B cell (primary cell): ENCODE measurements at places on chromosomes 3 and 15. TPM values are rescaled to one million over a fixed set of nuclear protein-coding genes. Genes with fewer than 3 reads are reported as not detected.
A peak's percentile ranks its signal among the peaks of the same experiment; 100 is the strongest.

Gene FRMD5
- not detected in 2 replicates for total RNA-seq

Gene OR5K1
- not detected in 2 replicates for total RNA-seq

Gene CADPS
- 0.22 and 0.36 TPM in 2 replicates for total RNA-seq

Gene AADACL2
- not detected in 2 replicates for total RNA-seq

Gene COL8A1
- 0.12 and 0.32 TPM in 2 replicates for total RNA-seq

Gene HYAL1
- 0.19 and 0.30 TPM in 2 replicates for total RNA-seq

Gene WNT5A
- not detected in 2 replicates for total RNA-seq

Gene GASK1A
- total RNA-seq = 0.15 TPM in 1 of 2 replicates, not detected in the other

Gene MAP1A
- total RNA-seq = 0.07 and 0.17 TPM in 2 replicates

Gene CCDC13
- 1.9 and 2.5 TPM in 2 replicates for total RNA-seq

Gene COPB2
- 75.4 and 81.7 TPM in 2 replicates for total RNA-seq

Gene TRIM69
- 28.6 and 30.8 TPM in 2 replicates for total RNA-seq

Gene MUSTN1
- 0.79 and 5.1 TPM in 2 replicates for total RNA-seq

DNA sequence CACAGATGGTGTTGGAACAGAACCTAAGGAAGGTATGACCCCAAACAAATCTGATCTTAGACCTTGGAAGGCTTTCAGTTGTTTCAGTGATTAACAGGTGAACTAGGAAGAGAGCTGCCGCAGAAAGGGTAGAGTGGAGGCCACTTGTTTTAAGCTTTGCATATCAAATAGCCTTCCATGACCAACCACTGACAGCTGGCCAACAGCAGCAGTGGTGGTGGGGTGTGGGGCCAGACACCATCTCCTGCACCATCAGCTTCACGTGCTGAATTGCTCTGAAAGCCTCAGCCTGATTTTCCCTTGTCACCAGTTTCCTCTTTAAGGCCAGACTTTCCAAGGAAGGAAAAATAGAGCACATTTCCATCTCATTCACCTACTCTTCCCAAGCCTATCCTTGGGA is 16.6 kb upstream of the OSBPL11 start:
- no peaks in the 10 kb centered on the region for H3K36me3 ChIP-seq
- H3K4me1 ChIP-seq = no peaks in the 10 kb centered on the region
- DNase-seq = no peak
- no peak overlapping the region for H3K27ac ChIP-seq

DNA sequence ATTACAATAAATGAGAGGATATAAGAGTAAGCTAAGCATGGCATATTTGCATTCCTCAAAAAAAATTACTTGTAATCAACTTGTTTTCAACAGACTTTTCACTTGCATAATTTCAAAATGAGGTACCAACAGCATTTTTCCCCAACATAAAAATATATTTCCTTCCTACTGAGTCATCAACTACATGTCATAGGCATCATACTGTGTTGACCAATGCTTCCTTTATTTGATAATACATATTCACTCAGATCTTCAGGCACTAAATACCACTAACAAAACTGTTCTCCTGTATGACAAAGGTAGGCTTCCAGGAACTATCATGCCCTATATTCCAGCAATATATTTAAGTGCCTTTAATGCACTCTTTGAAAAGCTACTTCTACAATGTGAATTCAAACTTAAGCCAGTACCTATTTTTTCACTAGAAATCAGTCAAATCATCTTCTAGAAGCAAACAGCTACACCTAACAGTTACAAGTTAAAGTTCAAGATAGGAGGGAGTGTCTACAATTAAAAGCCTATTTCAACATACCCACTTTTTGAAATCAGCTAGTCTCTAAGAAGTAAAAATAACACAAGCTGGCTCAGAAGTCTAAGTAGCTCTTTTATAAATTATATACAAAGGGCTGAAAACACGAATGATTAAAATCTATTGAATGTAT is 11.3 kb downstream of the ADAM10 start:
- H3K27ac ChIP-seq = no peak overlapping the region
- H3K4me3 ChIP-seq = no peak overlapping the region
- no peak for DNase-seq
- no peaks in the 10 kb centered on the region for H3K27me3 ChIP-seq

DNA sequence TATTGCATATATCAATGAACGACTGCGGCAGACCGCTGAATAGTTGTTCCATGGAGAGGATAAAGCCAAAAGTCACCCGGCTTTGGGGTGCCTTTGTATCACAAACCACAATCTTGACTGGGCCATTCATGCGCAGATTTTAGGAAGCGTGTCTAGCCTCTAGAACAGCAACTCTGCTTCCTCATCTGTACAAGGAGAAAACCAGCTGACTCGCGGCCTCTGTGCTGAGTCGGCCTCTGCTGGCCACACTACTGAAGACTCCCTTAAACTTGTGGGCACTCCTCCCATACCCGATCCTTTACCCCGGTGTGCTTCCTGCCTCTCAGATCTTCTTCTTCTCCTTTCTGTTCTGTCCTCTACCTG is 872 bp downstream of the DLEC1 start:
- H3K27ac ChIP-seq = peak overlapping the region; percentile 18
- peak overlapping the region; percentile 71 for H3K4me3 ChIP-seq
- peaks cover 12% of the 10 kb centered on the region for H3K4me1 ChIP-seq
- H3K27me3 ChIP-seq = peaks cover 3% of the 10 kb centered on the region

- H3K27ac ChIP-seq = no peak overlapping the region
- no peak for DNase-seq
- no peak overlapping the region for H3K4me3 ChIP-seq
- H3K27me3 ChIP-seq = no peaks in the 10 kb centered on the region
Observed at GRCh38 chr3:21734746-21735145, 16.3 kb downstream of the ZNF385D start.

- no peak overlapping the region for H3K27ac ChIP-seq
- H3K4me1 ChIP-seq = no peaks in the 10 kb centered on the region
- H3K36me3 ChIP-seq = no peaks in the 10 kb centered on the region
Observed at GRCh38 chr15:69532066-69532465, 79.4 kb downstream of the RPLP1 start.

DNA sequence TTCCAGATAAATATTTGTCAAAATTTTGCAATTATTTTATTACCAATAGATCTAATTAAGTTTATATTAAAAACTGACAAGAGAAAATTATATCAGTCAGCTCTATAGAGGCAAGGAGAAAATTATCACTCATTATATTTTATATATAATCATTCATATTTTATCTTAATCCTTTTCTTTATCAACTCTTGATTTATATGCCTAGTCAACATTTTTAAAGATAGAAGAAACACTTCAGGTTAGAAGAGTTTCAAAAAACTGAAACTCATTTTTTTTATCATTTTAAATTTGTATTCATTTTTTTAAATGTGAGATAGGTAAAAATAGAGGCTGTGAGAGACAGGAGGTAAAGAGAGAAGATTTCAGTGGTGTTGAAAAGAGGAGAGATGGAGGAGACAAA is 217.3 kb upstream of the P2RY1 start:
- H3K4me3 ChIP-seq = no peak overlapping the region
- H3K27ac ChIP-seq = no peak overlapping the region
- no peak for DNase-seq

GRCh38 chr15:78061963-78062427 is 15.5 kb downstream of the TBC1D2B start:
- no peaks in the 10 kb centered on the region for H3K36me3 ChIP-seq
- no peak overlapping the region for H3K4me3 ChIP-seq
- no peaks in the 10 kb centered on the region for H3K27me3 ChIP-seq
- no peak overlapping the region for H3K27ac ChIP-seq
- peaks cover 58% of the 10 kb centered on the region for H3K4me1 ChIP-seq

- DNase-seq = no peak
- no peaks in the 10 kb centered on the region for H3K36me3 ChIP-seq
- H3K4me3 ChIP-seq = no peak overlapping the region
Observed at GRCh38 chr3:168001244-168001643, 94.5 kb downstream of the GOLIM4 start.

DNA sequence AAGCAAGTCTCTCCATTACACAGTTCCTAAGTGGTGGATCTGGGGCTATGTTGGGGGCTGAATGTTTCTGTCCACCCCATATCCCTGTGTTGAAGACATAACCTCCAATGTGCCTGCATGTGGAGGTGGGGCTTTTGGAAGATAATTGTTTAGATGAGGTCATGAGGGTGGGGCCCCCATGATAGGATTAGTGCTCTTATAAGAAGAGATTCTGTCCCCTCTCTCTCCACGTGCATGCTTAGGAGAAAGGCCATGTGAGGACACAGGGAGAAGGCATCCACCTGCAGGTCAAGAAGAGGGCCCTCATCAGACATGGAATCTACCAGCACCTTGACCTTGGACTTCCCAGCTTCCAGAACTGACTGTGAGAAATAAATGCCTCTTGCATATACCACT is 231.0 kb upstream of the CHRNA7 start:
- no peaks in the 10 kb centered on the region for H3K36me3 ChIP-seq
- H3K4me1 ChIP-seq = no peaks in the 10 kb centered on the region
- peaks cover 4% of the 10 kb centered on the region for H3K27me3 ChIP-seq
- H3K4me3 ChIP-seq = no peak overlapping the region

DNA sequence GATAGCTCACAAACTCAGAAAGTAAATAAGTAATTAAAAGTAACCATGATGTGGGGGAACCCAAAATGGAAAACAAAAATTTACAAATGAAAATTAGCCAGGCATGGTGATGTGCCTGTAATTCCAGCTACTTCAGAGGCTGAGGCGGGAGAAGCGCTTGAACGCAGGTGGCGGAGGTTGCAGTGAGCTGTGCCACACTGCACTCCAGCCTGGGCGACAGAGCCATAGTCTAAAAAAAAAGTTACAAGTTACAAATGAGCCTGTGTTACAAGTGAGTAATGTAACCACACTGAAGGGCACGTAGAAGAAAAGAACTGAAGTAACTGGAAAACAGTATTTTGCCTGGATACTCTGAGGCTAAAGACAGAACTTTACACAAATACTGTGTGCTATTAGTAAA is 11.3 kb downstream of the EXOSC7 start:
- no peak overlapping the region for H3K27ac ChIP-seq
- no peak for DNase-seq
- H3K36me3 ChIP-seq = peaks cover 28% of the 10 kb centered on the region
- H3K4me3 ChIP-seq = no peak overlapping the region
- no peaks in the 10 kb centered on the region for H3K27me3 ChIP-seq
- peaks cover 22% of the 10 kb centered on the region for H3K4me1 ChIP-seq

GRCh38 chr15:98562331-98562937 is 85.9 kb upstream of the IGF1R start:
- no peak overlapping the region for H3K4me3 ChIP-seq
- no peaks in the 10 kb centered on the region for H3K27me3 ChIP-seq
- H3K36me3 ChIP-seq = no peaks in the 10 kb centered on the region
- no peaks in the 10 kb centered on the region for H3K4me1 ChIP-seq
- H3K27ac ChIP-seq = no peak overlapping the region

- DNase-seq = no peak
- no peaks in the 10 kb centered on the region for H3K36me3 ChIP-seq
- no peaks in the 10 kb centered on the region for H3K27me3 ChIP-seq
Observed at GRCh38 chr3:187998611-187999010, 155.3 kb upstream of the LPP start.

DNA sequence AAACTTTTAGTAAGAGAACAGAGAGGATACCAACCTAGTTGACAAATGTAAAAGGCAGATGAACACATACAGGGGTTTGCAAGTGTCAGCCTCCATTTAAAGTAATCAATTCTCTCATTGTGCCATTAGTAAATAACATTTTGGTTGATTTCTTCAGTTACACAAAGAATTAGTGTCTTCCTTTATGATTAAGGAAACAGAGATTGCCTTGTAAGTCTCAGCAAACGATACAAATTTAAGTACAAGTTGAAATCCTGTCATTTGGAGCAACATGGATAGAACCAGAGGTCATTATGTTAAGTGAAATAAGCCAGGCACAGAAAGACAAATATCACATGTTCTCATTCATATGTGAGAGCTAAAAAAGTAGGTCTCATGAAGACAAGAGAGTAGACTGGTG is 26.1 kb downstream of the MYO5A start:
- H3K4me3 ChIP-seq = no peak overlapping the region
- no peak for DNase-seq
- H3K36me3 ChIP-seq = no peaks in the 10 kb centered on the region
- peaks cover 20% of the 10 kb centered on the region for H3K4me1 ChIP-seq
- H3K27me3 ChIP-seq = no peaks in the 10 kb centered on the region

DNA sequence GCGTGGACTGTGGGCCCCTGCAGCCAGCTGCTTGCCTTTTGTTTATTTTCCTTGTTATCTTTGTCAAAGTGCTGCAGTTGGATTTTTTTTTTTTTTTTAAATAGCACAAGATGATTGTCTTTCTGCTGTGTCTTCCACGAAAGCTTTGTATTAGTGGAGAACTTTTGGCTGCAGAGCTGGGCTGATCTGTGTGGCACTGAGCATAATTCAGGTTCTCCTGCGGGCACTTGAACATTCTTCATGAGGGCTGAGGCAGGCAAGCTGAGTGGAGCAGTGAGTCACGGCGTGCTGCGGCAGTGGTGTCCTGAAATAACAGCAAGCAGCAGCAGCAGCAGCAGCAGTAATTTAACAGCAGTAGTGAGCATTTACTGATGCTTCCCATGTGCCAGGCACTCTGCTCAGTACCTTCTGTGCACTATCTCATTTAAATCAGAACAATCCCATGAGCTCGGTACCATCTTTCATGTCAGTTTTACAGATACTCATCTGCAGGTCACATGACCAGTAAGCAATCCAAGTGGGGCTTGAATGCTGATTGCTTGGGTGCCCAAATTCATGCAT is 45.8 kb downstream of the MITF start:
- H3K27me3 ChIP-seq = no peaks in the 10 kb centered on the region
- DNase-seq = no peak
- H3K4me1 ChIP-seq = no peaks in the 10 kb centered on the region

- H3K27ac ChIP-seq = peak overlapping the region; percentile 80
- H3K27me3 ChIP-seq = no peaks in the 10 kb centered on the region
- H3K4me3 ChIP-seq = no peak overlapping the region
Observed at GRCh38 chr3:58117561-58118181, 93.1 kb downstream of the DNASE1L3 start.

- no peaks in the 10 kb centered on the region for H3K4me1 ChIP-seq
- no peaks in the 10 kb centered on the region for H3K27me3 ChIP-seq
- no peaks in the 10 kb centered on the region for H3K36me3 ChIP-seq
Observed at GRCh38 chr15:53962646-53963561, 15.3 kb upstream of the UNC13C start.

DNA sequence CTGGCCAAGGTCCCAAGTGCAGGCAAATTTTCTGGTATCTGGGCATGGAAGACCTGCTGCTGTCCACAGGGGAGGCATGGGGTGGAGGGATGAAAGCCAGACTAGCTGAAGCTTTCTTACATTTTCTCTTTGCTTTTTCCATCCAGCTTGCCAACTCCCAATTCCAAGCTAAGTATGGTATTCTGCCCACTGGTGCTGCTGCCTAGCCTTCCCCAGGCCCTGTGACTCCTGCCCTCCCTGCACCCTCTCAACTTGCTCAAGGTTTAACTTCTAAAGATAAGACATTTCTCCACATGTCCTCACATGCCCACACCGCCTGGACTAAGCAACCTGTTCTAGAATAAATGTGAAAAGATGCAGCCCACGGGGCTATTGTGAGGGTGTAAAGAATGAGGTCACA is 59.5 kb upstream of the HACD2 start:
- no peak for DNase-seq
- no peaks in the 10 kb centered on the region for H3K27me3 ChIP-seq
- H3K36me3 ChIP-seq = no peaks in the 10 kb centered on the region
- no peak overlapping the region for H3K4me3 ChIP-seq

GRCh38 chr15:42071717-42072116 is 22.6 kb downstream of the PLA2G4D start:
- no peaks in the 10 kb centered on the region for H3K4me1 ChIP-seq
- DNase-seq = no peak
- H3K27me3 ChIP-seq = no peaks in the 10 kb centered on the region
- H3K4me3 ChIP-seq = no peak overlapping the region
- H3K36me3 ChIP-seq = no peaks in the 10 kb centered on the region
- H3K27ac ChIP-seq = no peak overlapping the region

GRCh38 chr15:48537271-48538113 is 108.0 kb downstream of the FBN1 start:
- H3K27me3 ChIP-seq = no peaks in the 10 kb centered on the region
- no peaks in the 10 kb centered on the region for H3K4me1 ChIP-seq
- DNase-seq = no peak
- H3K36me3 ChIP-seq = no peaks in the 10 kb centered on the region
- H3K4me3 ChIP-seq = no peak overlapping the region
- no peak overlapping the region for H3K27ac ChIP-seq
